Activated gamma-delta T cell treated with anti-CD3 and anti-CD28 coated beads, Interleukin-2, amount 50 U/mL, for 16 hours (primary cell): ENCODE measurements at places on chromosomes 12 and 14.

DNA sequence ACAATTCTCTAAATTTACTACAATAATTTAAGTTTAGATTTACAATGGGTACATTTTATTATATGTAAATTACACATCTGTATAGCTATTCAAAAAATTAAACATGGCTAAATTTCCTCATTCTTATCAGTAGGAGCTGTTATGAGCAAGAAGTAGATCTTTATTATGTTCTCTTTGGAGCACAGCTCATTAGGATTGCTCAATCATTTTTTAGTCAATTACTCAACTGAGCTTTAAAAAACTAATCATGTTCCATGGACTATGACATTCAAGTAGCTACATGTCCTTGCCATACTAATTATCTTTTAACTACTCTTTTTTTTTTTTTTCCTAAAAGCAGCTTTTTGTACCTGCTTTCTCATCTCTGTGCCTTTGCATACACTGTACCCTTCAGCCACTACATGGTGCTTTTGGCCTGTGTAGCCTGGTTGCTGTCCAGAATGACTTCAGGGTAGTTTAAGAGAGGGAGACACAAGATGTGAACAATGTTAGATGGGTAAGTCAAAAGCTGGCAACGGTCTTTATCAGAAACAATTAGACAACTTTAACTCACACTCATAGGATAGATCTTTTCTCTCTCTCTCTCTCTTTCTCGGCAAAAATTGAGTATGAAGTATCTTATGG, 69.0 kb downstream of the SSPN start:
- DNase-seq = no peak

GRCh38 chr12:879641-880040, 69.9 kb downstream of the RAD52 start:
- no peak for DNase-seq

DNA sequence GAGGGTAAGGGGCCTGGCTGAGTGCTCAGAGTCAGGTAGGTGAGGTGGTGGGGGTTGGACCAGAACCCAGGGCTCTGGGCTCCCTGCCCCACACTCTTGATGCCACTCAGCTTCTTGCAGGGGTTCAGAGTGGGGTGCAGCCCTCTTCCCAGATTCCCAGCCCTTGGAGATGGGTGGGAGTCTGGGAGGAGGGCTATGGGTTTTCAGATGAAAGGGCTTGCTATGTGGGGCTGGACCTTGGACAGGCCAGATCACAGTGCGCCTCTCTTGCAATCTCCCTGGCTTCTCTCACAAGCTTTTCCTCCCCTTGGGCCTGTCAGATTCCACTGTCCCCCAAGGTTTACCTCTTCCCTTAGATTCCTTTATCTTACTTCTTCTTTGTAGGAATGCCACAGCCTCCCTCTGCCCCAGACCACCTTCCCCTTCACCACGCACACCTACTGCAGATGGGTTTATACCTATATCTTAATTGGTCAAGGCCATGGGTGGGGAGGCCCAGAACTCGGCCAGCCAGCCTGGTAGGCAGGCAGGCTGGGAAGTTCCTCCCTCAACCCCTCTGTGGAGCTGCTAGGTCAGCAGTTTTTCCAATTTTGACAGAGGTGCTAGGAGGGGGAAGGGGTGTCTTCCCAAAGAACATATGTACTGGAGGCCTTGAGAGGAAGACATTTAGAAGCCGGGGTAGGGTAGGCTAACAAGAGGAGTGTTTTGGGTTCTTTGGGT, 1.4 kb downstream of the NYNRIN start:
- no peak for DNase-seq

- DNase-seq = peak; percentile 10
Observed at GRCh38 chr12:122422730-122423257, 325 bp upstream of the CLIP1 start.

DNA sequence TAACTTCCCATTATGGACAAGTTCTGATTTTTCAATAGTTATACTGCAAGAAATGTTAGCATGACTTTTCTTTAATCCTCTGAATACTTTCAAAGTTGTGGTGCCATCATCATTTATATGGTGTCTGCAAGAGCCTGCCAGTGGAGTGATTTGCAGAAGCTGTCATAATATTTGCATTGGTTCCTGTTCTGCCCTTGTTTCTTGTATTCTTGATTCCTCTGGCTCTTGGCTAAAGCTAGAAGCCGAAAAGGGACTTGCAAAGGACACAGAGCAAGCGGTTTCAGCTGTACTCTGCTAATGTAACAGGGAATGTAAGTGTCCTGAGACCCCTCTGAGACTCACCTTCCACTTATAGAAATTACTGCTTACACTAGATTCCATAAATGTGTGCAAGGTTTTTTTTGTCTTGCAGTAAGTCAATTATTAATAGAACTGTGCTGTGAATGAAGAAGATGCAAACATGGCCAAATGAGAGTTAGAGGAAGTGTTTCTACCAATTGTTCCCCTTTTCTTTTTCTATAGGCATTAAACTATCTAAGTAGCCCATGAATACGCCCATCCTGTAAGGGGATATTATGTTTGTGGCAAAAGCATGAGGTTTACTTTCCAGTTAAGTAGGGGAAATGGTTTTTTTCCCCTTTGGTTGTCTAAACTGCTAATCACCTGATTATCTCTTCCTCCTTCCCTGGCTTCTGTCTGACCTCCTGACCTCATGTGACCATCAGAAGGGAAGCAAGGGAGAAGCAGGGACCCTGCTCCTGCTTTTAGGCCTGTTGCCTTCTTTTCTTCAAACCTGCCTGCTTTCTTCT, 5.3 kb downstream of the DYRK4 start:
- no peak for DNase-seq

- no peak for DNase-seq
Observed at GRCh38 chr14:23702656-23703426, 66.7 kb downstream of the DHRS2 start.

- DNase-seq = peak; percentile 25
Observed at GRCh38 chr12:10562306-10562933, 51.0 kb downstream of the MAGOHB start.

GRCh38 chr12:99092100-99092851, 447.2 kb downstream of the APAF1 start:
- no peak for DNase-seq

- DNase-seq = no peak
Observed at GRCh38 chr14:61643555-61643954, 51.8 kb upstream of the HIF1A start.

- no peak for DNase-seq
Observed at GRCh38 chr14:91660790-91661189, 71.1 kb downstream of the CATSPERB start.

- DNase-seq = no peak
Observed at GRCh38 chr14:75418850-75419768, 8.7 kb upstream of the JDP2 start.

GRCh38 chr12:54829511-54829910, 24.8 kb upstream of the MUCL1 start:
- DNase-seq = no peak

DNA sequence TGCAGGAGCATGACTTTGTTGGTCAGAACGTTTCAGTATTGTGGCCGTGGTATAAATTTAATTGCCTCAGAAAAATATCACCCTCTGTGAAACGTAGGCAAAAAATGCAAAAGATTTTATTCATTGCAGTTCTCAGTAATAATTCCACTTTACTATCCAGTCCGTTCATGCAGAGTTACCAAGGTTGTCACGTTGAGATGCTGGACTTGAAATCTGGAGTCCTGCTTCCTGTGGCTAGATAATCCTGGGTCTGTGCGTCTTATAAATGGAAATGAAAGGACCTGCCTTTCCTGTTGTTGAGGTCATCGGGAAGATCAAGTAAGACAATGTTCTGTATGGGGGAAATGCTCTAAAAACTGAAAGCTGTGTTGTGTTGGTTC, 1.3 kb upstream of the AVPR1A start:
- no peak for DNase-seq

GRCh38 chr12:47757840-47758583, 668 bp downstream of the RAPGEF3 start:
- no peak for DNase-seq

DNA sequence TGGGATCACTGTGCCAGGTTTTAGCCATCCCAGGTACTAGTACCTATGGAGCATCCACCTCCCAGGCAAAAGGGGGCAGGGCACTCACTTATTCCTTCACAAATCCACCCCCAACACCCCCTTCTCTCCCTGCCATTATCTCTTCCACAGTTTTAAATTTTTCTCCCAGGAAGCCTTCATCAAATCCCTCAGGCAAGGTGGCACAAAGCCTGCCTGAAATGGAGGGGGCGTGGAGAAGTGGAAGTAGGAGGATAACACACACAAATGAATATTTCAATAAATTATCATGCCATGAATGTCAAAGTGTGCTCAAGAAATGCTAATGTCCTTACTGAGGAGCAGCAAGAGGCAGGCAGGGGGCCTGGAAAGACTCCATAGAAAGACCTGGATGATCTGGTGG, 4.7 kb upstream of the CHST11 start:
- no peak for DNase-seq

- DNase-seq = no peak
Observed at GRCh38 chr12:84038242-84038641, 874.4 kb downstream of the SLC6A15 start.

- no peak for DNase-seq
Observed at GRCh38 chr14:60622917-60623257, 26.4 kb downstream of the SIX1 start.

- peak; percentile 36 for DNase-seq
Observed at GRCh38 chr12:25051656-25052195, 102.8 kb upstream of the BCAT1 start.

GRCh38 chr14:45290547-45290946, 37.5 kb upstream of the MIS18BP1 start:
- DNase-seq = no peak
